ENCODE measurements at places on chromosomes 3 and 15.

GRCh38 chr15:99452010-99452409, 113.8 kb upstream of the MEF2A start:
- DNase-seq = no peak

DNA sequence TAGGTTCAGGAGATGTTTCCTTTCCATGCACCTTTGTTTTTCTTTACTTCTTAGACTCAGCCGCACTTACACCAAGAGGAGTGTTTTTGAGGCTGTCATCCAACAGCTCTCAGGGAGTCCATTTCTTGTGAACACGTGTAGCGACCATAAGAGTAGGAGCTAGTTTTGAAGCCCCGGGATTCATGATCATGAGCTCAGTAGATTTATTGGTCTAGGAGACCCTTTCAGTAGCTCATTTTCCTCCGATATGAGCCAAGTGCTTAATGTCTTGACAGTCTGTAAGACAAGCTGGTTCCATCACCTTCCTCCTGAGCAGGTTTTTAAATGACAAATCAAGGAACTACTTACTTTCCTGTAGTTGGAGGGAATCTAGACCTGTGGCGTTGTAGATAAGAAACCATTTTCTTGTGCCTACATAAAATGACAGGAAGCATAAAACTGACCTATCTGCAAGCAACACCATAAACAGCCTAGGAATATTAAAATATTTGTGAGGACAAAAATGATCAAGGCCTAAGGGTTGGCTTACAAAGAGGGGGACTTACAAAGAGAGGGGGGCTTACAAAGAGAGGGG, 172.6 kb upstream of the BHLHE40 start:
- no peak for DNase-seq

- no peak for DNase-seq
Observed at GRCh38 chr3:56375654-56376053, 92.6 kb downstream of the ERC2 start.

DNA sequence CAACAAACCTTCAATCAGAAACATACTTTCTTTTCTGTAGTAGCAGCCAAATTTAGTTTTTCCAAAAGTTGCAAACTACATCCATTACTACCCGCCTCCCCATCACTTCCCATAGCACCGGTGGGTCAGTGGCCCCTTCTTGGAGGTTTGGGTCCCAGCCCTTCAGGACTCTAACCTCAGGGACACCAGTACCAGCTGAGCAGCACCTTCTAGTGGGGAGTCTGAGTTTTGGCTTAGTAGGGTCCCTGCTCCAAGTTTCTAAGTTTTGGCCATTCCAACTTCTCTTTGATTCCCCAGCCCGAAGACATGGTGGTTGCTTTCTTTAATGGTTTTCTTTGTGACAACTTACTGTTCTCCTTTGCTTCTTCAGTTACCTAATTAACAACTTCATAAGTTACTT, 160.6 kb downstream of the ECT2 start:
- no peak for DNase-seq

DNA sequence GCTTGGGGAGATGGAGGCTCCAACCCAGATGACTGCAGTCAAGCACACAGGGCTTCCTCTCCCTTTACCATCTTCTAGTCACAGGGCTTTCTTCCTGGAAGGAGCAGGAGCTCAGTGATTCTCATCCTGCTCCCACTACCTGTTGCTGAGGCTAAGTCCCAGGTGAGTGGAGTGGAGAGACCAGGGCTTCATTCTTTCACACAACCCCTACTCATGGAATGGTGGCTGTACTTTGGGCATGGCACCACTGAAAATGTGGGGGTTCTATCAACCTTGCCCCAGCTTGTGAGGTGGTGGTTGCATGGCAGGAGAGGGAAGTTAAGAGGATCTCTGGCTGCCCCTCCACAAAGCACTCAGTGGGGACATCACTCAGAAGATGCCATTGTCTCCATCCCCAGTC, 36.8 kb upstream of the RAD18 start:
- DNase-seq = no peak

- peak; percentile 28 for DNase-seq
Observed at GRCh38 chr15:97995881-97996603, 35.5 kb downstream of the ARRDC4 start.

- no peak for DNase-seq
Observed at GRCh38 chr3:10927551-10927950, 65.0 kb upstream of the SLC6A1 start.

- DNase-seq = no peak
Observed at GRCh38 chr3:143596957-143597642, 251.2 kb downstream of the SLC9A9 start.

DNA sequence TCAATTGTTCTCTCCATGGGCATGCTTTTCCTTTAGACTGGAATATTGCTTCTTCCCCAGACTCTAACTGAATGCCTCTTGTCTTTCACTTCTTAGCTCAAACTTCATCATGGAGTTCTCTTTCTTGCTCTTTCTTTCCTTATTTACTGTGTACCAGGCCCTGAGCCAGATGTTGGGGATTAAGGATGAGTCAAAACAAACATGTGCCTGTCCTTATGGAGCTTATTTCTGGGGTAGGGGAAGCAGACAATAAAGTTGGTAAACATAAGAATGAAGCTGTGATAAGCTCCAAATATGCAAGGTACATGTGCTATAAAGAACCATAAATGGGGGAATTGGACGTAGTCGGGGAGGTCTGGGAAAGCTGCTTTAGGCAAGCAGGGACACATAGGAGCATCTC, 145.8 kb downstream of the ALDH1A2 start:
- DNase-seq = no peak

GRCh38 chr3:43855674-43856299, 165.0 kb downstream of the ABHD5 start:
- DNase-seq = peak; percentile 76

DNA sequence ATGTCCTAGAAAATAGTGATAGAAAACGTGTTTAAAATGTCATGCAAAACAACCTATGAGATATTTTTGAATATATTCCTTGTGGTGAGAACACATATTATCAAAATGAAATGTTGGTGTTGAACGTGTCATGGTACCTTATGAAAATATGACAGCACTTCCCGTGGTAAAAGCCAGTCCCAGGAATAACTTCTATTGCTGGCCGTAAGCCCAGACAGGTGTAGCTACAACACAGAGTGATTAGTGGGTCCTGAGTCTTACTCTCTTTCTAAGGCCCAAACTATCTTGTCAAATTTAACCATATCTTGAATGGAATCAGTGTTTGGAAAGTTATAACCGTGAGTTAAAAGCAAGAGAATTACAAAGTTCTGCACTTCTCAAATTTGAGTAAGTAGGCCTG, 24.1 kb downstream of the RARB start:
- no peak for DNase-seq

DNA sequence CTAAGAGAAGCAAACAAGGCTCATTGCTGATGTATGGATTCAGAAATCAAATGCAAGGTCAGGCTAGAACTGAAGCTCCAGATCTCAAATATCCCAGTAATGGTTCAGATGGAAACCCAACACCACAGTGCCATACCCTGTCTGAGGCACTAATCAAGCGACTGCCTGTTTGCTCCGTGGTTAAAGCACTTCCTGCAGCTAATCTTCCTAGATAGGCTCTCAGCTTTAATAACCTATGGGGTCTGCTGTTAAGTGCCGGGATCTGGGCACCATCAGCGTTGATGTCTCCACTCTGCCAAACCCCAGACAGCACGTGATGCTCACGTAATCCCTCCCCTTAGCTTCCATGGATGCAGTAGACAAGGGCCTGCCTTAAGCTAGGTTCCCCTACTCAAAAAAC, 262.6 kb downstream of the MECOM start:
- no peak for DNase-seq

GRCh38 chr3:152100491-152101132, 168.1 kb upstream of the MBNL1 start:
- peak; percentile 27 for DNase-seq

GRCh38 chr3:11624704-11625375, 18.9 kb downstream of the VGLL4 start:
- no peak for DNase-seq

- no peak for DNase-seq
Observed at GRCh38 chr3:62323241-62323640, 50.1 kb downstream of the FEZF2 start.

DNA sequence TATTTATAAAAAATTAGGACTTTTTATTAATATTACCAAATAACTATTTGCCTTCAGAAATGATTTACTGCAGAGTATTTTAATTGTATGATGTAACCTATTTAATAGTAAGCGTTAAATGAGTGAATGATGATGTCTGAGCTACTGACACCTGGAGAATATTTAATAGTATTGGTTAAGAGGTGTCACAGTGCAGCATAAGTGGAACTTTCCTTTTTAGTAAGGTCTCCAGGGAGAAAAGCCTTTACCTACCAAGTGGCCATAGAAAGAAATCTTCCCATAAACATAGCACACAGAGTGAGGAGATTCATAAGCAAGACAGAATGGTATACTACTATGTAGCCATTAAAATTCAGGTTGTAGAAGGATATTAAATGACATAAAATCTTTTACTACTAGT, 441.7 kb downstream of the TBL1XR1 start:
- no peak for DNase-seq

DNA sequence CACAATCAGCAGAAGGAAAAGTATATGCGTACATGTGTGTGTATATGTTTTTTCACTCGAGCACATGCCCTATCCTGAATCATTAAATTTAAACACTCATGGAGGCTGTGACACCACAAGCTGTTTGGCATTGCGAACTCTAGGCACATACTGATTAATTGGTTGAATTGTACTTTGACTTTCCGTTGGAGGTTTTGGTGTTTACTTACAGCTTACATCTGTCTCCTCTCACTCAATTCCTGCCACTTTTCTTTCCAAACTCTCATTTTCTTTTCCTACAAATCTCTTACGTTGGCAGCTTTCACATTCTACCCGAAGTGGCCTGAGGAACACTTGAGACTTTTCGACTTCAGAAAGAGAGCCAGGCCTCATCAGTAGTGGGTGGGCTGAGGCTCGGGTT, 434.1 kb upstream of the SEMA6D start:
- DNase-seq = no peak

DNA sequence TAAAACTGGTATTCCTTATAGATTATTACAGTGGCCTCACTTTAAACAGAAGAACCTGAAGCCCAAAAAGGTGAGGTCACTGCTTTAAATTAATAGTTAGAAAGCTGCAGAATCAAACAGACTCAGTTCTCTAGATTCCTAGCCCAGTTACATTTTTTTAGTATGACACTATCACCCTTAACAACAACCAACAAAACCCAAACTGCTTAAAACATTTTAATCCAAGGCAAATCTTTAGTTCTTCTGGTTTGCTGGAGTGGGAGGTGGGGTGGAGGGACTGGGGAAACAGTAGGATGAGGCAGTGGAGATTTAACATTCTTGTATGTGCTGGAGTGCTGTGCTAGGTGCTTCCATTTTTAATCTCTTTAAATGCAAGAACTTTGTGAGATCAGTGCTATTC, 631.6 kb upstream of the KCNMB2 start:
- DNase-seq = no peak

DNA sequence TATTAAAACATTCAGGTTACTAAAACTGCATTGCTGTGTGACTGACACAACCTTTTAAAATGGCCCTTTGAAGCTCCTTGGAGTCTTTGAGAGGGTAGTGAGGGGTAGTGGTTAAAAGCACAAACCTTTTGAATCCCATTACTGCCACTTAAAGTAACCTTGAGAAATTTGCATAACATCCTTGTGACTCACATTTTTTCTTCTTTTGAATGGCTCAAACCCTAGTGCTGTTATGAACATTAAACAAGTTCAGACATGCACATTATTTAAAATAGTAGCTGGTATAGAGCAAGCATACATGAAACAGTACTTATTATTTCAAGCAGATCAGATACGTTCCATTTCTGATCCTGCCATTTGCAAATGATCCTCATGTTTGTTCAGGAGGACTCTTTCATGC, 3.7 kb upstream of the CLDN1 start:
- DNase-seq = no peak

GRCh38 chr3:124688581-124689454, 41.4 kb upstream of the UMPS start:
- DNase-seq = peak; percentile 89

- DNase-seq = peak; percentile 62
Observed at GRCh38 chr15:38073178-38073946, 138.9 kb downstream of the TMCO5A start.

DNA sequence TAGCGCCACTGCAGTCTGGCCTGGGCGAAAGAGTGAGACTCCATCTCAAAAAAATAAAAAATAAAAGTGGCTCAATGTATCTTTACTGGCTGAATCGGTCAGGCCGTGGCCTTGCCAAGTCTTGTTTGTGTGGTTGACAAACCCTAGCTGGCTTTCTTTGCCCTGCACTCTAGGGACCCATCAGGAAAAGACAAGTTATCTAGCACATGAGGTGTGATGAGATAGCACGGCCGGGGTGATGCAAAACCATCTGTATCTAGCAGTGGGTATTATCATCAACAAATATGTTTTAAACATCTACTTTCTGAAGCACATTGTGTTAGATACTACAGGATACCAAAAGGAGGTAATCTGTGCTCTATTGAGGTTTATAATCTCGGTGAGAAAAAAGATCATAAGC, 3.9 kb upstream of the DPP8 start:
- DNase-seq = no peak

DNA sequence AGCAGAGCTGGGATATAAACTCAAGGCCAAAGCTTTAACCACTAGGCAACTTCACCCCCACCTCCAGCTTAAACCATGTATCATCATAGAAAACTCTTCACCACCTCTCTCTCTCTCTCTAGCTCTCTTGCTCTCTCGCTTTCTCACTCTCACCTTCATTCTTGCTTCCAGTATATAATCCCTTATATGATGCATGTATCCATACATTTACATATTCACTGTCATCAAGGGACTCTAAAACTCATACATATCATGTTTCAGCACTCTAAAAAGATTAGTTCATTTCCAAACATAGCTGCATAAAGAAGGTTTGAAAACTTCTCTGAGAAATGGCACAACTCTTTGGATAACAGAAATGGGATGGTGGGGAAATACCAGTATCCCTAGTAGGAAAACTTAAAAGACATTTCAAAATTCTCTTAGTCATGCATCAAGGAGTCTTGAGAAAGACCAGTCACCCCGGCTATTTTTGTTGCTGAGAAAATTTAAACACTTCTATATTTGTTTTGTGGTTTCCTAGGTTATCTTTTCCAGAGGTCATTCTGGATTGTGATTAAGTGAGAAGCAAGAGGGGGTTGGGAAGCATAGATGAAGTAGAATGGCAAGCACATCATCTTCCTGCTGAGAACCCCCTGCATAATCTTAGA, 447.8 kb upstream of the THBS1 start:
- DNase-seq = peak; percentile 30

DNA sequence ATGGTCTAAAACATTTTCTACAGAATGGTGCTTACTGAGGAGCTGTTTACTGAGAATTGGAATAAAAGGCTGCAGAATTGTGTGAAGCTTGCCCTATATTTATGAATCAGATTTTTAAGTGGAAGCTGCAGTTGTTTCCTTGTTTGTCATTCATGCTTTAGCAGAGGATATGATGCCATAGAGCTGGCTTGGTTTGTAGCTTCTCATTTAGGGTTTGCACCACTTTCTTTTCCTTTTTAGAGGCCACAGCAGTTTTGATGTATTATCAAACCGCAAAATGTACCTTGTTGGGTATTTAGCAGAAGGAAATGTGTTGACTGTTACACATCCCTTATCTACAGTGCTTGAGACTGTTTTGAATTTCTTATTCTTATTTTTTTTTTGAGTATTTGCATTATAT, 66.2 kb downstream of the RASA2 start:
- DNase-seq = no peak

GRCh38 chr15:66405007-66405406, 18.3 kb downstream of the MAP2K1 start:
- DNase-seq = no peak

All from hepatocyte (in vitro differentiated cells).